ENCODE measurements at places on chromosomes 3 and 15.

GRCh38 chr3:123064914-123065313 is 1.9 kb upstream of the PDIA5 start:
- no peak for DNase-seq

- no peak for DNase-seq
Measured at GRCh38 chr15:86879250-86880229, 799.9 kb downstream of the AGBL1 start.

GRCh38 chr15:23446215-23447106 is 582 bp downstream of the GOLGA6L2 start:
- DNase-seq: no peak

- no peak for DNase-seq
Measured at GRCh38 chr15:69660658-69661405, 208.2 kb downstream of the RPLP1 start.
